ENCODE measurements at places on chromosomes 13 and 19.

GRCh38 chr19:55493052-55493644 lies 4.9 kb downstream of the SSC5D start:
- no peak for DNase-seq

- no peak for DNase-seq
These were observed 93.5 kb downstream of the COG6 start for GRCh38 chr13:39748961-39749360.

- DNase-seq: no peak
These were observed 111.0 kb upstream of the KL start for GRCh38 chr13:32905063-32905863.

DNA sequence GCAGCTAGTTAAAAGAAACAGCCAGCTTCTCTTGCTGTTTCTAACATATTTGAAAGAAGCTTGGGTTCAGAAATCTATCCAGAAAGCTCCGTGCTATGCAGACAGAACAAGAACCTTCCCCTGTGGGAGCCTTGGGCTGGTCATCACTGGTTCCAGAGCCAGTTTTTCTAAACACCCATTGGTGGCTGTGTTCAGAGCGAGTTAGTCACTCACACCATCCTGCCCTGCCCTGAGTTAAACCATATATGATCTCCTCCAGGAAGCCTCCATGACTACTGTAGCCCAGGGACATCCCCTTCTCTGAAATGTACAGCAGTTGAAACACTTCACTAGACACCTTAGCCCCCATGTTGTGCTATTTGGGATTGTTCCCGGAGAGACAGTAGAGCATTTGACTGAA lies 200.8 kb upstream of the SGCG start:
- DNase-seq: no peak

GRCh38 chr13:75305059-75305458 lies 176.9 kb downstream of the TBC1D4 start:
- DNase-seq: no peak

DNA sequence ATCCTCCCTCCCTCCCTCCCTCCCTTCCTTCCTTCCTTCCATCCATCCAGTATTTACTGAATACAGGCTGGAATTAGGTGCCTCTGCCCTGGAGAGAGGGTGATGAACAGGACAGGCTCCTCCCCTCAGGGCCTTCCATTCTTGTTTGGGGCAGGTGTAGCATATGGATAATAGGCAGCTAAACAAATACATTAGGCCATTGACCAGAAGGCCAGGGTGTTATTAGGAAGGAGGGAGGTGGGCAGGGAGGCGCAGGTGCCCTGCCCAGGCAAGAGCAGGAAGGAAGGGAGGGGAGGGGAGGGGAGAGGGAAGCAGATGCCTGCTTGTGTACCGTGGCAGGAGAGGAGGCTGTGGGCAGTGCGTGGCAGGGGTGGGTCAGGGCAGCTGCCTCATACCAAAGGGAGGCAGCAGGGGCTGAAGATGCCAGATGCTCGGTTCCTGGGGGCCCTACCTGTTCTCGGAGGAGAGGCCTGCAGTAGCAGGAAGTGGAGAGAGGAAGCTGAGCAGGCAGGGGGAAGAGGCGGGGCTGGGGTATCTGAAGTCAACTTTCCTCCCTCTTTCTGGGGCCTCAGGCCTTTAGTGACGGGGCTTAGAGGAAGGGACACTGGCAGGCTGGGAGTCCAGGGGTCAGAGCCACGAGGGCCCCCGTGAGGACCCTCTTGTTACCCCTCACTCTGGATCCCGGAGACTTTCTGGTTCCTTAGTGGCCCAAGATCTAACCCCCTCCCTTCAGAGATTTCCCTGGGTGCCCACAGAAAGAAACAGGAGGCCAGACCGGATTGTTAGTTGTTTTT lies at the start of gene RINL:
RINL (minus strand) TSS at position 495 of the 794 bp plus-strand sequence. CDS start 1,533 bp downstream, outside the sequence.
- no peak for DNase-seq

GRCh38 chr19:19032420-19033175 lies 719 bp downstream of the SUGP2 start:
- DNase-seq: no peak

DNA sequence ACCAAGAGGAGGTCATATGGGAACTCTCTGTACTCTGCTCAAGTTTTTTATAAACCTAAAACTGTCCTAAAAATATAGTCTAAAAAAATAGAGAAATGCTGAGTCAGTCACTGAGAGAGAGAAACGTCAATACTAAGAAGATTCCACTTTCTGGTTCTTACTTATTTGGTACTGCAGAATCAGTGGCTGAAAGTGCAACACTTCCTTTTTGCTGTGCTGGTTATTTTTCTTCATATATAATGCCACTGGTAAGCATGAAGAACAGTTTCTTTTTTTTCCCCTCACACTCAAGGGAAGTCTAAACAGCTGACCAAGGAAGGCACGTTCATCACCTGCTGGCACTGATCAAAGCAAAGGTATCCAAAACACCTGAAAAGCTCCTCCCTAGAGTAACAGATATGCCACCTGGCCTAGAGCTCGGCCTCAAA lies 44.3 kb upstream of the N4BP2L1 start:
- DNase-seq: no peak

DNA sequence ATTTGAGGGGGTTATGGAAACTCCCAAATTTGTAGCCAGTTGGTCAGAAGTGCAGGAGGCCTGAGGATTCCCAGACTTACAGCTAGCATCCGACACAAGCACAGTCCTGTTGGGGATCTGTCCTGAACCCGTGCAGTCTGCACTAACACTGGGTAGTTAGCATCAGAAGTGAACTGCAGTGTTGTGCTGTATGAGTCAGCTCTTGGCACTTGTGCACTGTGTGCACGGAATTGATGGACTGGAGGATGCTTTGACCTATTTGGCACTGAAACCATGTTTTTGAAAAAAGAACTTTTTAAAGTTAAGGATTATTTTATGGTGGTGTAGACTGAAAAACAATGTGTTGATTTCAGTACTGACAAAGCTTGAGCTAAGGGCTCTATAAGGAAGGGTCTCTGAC lies 279.0 kb downstream of the NHLRC3 start:
- DNase-seq: no peak

DNA sequence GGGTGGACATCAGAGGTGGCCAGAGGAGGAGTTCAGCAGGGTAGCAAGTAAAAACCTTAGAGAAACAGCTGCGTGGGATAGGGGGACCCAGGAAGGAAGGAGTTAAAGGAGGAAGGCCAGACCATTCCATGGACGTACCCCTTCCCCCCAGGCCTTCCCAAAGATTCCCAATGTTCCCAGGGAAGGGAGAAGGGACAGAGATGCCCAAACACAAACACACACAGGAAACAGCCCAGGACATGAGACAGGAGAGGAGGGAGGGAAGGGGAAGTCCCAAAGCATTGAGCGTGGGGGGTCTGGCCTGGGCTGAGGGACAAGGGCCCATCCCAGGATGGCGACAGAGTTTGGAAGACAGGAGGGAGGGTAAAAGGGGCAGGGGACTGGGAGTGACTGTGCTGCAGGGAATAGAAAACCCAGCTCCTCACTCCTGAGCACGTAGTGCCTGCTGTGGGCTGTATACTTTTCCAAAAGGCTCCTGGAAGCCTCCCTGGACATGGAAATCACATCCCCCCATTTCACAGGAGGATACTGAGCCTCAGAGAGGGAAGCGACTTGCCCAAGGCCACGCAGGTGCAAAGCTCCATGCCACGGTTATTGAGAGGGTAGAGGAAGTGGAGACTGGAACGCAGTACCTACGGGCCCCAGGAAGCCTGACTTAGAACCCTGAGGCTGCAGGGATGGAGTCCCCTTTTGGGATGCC lies 1.1 kb downstream of the SYDE1 start:
- DNase-seq: no peak

DNA sequence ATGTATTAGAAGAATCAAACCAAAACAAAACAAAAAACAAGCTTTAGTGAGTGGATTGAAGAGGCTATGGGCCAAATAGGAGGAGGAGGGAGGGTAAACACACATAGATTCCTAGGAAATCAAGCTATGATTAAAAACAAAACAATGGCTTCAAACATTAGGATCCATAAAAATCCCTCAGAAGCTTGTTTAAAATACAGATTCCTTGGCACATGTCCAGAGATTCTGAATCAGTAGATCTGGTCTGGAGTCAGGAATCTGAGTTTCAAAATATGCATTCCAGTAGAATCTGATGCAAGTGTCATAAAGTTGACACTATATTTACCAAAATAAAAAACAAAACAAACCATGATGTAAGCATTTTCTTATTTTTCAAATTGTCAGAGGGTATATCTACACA lies 692.8 kb upstream of the SGCG start:
- no peak for DNase-seq

DNA sequence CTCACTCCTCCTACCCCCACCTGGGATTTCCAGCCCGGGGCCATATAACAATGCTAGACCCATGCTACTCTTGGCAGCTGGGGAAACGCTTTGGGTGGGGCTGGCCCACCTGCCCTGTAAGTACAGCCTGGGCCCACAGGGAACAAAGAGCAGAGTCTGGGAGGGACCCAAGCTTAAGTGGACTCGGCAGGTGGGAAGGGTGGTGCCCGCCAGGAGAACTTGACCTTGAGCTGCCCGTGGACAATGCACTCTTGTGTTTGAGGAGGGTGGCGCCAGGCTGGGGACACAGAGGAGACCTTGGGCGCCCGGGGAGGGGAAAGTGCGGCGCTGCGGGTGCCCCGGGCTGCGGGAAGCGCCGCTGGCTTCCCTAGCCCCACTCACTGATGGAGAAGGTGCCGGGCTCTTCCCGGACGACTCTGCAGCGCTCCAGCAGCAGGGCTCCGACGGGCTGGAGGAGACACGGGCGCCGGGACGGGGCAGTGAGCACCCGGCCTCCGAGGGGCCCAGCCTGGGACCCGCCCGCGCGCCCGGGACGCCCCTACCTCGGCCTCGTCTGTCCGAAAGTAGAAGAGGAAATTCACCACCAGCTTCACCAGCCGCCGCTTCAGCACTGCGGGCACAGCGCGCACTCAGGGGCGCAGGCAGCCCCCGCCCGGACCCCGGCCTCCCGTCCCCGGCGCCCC lies 607 bp downstream of the PLEKHJ1 start:
- no peak for DNase-seq

DNA sequence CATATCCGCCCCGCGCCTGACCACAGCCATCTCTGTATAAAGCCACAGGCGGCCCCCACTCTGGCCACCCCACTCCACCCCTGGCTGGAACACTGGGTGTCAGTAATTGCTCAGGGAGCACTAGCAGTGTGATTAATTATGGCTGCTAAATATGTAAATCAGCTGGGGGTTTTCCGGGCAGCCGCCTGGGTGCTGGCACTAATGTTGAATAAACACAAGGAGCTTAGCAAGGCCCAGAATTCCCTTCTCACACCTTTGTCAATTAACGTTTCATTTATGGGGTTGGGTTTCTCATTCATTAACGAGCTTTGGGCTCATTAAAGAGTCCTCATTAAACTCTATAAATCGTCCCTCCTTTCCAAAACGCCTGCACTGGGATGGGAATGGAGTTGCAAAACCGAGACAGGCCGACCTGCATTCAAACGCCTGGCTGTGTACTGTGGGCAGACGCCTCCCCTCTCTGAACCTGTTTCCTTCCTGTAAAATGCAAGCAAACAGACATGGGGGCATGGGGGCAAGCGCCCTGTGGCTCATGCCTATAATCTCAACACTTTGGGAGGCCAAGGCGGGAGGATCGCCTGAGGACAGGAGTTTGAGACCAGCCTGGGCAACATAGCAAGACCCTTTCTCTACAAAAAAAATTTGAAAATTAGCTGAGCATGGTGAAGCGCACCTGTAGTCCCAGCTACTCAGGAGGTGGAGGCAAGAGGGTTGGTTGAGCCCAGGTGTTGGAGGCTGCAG lies 17.7 kb upstream of the OLFM2 start:
- DNase-seq: no peak

DNA sequence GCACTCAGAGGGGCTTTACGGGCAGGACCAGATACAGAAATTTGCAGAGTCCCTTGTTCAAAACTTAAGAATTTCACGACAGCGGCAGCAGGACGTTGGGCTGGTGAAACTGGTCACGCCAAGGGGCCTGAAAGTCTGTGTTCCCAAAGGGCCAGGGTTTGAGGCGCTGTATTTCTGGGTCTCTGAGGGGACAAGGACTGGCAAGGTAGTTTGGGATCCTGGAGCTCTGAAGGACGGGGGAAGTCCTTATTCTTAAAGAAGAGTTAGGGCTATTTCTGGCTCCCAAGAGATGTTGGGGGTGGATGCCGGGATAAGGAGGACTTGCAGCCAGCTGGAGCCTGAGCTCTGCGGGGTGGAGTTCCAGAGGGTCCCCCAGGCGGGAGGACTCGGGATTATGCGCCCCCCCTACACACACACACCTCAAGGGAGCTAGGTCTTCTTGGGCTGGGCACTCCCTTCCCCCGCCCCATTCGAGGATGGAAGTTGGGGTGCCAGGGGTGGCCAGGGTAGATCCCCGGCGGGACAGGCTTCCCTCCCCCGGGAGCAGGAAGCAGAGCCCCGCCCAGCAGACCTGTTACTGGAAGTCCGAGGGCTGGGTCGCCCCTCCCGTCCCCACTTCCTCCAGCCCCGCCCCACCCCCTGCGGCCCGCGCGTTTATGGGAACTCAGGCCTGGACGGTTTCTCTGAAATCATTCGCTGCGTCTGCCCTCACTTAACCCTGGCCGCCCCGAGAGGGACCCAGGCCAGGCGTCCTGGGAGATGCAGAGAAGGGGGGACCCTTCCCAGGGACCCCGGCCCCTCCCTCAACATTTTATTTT lies 5.6 kb downstream of the BCL3 start:
- DNase-seq: no peak

DNA sequence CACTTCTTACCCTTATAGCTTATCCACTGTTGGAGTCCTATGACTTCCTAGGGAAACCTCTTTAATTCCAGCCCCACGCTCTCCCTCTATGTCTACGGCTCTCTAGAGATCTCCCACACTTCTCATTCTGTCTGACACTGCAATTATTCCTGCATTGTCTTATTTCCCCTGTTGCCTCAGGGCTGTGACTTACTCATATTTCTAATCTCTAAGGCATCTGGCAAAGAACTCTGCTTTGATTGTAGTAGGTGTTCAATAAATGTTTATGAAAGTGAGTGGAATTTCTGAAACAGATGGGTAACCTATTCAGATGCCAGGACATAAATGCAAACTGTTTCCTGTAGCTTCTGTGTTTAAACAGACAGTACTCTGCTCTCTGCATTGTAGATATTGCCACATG lies 102.4 kb upstream of the SERTM1 start:
- no peak for DNase-seq

DNA sequence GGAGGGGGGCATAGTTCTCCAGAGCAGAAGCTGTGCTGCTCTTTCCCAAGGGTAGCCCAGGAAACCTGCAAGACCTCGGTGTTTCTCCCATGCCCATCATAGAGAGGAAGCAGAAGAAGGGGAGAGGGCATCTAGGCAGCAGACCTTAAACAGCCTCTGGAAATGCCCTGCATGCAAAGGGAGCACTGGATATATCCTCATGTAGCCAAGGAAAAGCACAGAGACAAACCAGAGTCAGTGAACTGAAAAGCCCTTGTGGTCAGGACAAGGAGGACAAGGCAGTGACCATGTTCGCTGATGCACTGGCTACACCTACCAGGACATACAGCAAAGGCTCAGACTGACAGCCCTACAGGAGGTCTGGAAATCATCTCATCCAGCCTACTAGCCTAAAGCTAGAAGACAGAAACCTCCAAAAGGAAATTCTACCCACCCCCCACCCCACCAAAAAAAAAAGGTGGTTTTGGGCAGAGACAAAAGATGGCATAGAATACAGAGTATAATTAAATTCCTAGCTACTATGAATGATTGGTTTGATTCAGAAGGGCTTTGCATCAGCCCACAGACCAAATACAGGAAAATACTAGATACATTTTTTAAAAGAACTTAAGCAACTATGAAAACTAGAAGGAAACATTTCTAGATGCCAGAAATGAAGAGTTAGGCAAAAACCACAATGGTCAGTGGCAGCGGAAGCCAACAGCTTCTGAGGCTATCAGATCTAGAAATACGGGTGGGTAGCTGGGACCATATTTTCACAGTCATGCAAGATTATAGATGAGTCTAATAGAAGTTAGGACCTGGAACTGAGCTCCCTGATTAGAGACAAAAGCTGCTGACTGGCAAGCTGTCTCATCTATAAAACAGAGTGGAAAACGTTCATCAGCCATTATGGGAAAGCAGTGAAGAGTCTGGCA lies 4.4 kb upstream of the TBC1D4 start:
- DNase-seq: no peak

Measured in keratinocyte (primary cell).